Suppressor macrophage treated with lipopolysaccharide for 4 hours (primary cell): ENCODE measurements at places on chromosomes 6 and 20.

GRCh38 chr6:113856375-113856624 lies 845 bp upstream of the MARCKS start:
- DNase-seq: peak; percentile 65

DNA sequence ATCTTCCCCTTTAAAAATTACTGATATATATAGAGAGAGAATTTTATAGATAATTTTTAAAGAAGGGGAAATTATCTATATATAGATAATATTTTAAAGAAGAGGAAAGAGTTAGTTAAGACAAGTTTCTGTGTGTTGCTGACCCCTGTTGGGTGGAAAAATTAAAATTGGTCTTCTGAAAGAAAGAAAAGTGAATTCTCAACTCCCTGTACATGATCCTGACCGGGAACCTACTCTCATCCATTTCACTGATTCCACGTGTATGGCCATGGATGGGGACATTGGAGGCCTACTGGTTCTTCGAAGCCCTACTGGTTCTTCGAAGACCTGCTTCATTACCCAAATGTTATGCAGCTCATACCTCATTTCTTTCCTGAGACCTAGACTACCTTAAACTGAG lies 53.0 kb upstream of the TCF21 start:
- DNase-seq: no peak

GRCh38 chr20:63703976-63704748 lies 3.6 kb downstream of the ARFRP1 start:
- no peak for DNase-seq

DNA sequence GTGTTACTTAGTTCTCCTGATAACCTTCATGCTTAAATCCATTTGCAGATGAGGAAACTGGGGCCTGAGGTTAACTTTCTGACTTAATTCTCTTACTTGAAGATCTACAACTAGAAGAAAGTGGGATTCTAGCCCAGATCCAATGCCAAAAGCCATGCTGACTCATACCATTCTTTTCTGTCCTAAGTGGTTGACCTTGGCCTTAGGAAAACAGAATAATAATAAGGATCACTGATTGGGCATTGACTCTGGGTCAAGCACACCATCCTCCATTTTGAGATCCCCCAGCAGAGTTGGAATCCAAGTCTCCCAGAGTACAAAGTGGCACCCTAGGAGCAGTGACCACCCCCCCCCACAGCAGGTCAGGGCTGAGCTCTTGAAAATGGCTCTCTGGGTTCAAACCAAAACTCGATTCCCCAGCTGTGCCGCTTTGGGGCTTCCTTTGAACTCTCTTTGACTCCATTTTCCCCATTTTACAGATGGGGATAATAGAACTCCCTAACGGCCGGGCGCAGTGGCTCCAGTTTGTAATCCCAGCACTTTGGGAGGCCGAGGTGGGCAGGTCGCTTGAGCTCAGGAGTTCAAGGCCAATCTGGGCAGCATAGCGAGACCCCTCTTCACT lies 12.8 kb upstream of the ZNF217 start:
- no peak for DNase-seq

GRCh38 chr6:129104131-129104530 lies 221.2 kb downstream of the LAMA2 start:
- no peak for DNase-seq

- no peak for DNase-seq
Observed at GRCh38 chr20:19511931-19512330, 246.1 kb upstream of the RIN2 start.

- DNase-seq: no peak
Observed at GRCh38 chr20:21555470-21556120, 41.7 kb upstream of the NKX2-2 start.

DNA sequence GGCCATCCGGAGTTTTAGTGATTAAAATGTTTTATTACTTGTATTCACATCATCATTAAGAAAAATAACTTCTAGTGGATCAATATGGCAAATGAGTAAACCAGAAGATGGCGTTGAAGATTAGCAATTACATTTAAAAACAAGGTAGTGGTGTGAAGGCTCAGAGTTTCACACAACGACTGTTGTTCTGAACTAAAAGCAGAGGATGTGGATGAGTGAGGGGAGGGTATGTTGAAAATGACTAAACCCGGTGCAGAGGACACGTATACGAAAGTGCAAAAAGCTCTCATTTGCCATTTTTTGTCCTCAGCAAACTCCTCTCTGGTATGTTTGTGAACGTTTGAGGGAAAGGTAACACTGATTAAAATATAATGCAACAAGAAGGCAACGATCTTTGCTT lies 1.9 kb upstream of the IRF4 start:
- DNase-seq: no peak

GRCh38 chr6:288866-289265 lies 3.4 kb upstream of the DUSP22 start:
- DNase-seq: peak; percentile 41

DNA sequence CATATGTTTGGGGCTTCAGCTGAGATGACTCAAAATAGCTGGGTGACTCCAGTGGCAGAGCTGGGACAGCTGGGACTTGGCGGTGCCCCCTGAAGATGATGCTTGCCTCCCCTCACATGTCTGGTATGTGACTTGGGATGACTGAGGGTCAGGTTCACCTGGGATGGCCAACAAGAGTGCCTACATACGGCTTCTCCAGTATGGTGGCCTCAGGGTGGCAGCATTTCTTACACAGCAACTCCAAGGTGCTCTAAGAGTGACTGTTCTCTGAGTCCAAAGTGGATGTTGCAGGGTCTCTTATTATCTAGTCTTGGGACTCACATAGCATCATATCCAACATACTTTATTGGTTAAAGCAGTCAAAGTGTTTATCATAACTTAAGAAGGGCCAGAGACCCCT lies 87.8 kb upstream of the CENPW start:
- no peak for DNase-seq

DNA sequence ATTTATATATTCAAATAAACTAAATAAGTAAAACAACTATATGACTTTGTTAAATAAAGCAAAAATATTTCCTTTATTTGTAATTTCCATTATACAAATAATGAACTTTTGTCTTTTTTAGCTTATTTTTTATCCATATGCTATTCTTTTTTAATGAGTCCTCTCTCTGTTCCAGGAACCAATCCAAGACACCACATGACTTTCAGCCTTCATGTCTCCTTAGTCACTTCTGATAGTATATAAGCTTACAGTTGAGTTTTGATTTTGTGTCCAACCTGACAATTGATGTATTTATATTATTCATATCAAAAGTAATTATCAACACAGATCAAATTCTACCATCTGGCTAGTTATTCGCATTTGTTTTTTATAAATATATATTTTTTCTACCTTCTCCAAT lies 582.3 kb upstream of the GJE1 start:
- DNase-seq: no peak

GRCh38 chr6:31401403-31401802 lies 2.0 kb upstream of the MICA start:
- DNase-seq: peak; percentile 34

GRCh38 chr6:109170333-109170732 lies 75.0 kb downstream of the CEP57L1 start:
- no peak for DNase-seq

- no peak for DNase-seq
Observed at GRCh38 chr20:57236813-57237584, 29.4 kb downstream of the BMP7 start.

DNA sequence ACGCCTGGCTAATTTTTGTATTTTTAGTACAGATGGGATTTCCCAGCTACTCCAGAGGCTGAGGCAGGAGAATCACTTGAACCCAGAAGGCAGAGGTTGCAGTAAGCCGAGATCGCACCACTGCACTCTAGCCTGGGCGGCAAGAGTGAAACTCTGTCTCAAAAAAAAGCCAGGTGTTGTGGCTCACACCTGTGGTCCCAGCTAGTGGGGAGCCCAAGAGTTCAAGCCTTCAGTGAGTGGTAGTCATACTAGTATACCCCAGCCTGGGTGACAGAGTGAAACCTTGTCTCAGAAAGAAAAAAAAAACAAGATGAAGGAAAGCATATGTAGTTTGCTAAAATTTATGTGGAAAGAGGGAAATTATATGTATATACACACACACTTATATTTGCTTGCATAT lies 20.0 kb upstream of the POU5F1 start:
- no peak for DNase-seq

DNA sequence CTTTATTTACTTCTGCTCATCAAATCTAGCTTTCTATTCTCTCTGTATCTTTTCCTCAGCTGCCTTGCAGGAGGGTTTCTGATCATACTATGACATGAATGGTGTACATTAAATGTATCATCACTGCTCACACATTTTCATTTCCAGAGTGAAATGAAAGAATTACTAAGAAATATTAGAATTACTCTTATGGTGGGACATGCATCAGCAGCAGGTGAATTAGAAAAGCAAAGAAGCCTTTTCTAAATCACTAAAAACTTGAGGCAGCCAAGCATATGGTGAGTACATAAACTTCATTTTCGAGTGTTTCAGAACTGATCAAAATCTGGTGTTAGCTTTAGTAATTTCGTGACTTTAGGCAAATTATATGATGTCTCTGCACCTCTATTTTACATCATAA lies 23.6 kb downstream of the IL17A start:
- DNase-seq: no peak

GRCh38 chr20:61442075-61442670 lies 190.1 kb downstream of the CDH4 start:
- no peak for DNase-seq

GRCh38 chr20:64258071-64258823 lies 2.7 kb downstream of the PCMTD2 start:
- no peak for DNase-seq

DNA sequence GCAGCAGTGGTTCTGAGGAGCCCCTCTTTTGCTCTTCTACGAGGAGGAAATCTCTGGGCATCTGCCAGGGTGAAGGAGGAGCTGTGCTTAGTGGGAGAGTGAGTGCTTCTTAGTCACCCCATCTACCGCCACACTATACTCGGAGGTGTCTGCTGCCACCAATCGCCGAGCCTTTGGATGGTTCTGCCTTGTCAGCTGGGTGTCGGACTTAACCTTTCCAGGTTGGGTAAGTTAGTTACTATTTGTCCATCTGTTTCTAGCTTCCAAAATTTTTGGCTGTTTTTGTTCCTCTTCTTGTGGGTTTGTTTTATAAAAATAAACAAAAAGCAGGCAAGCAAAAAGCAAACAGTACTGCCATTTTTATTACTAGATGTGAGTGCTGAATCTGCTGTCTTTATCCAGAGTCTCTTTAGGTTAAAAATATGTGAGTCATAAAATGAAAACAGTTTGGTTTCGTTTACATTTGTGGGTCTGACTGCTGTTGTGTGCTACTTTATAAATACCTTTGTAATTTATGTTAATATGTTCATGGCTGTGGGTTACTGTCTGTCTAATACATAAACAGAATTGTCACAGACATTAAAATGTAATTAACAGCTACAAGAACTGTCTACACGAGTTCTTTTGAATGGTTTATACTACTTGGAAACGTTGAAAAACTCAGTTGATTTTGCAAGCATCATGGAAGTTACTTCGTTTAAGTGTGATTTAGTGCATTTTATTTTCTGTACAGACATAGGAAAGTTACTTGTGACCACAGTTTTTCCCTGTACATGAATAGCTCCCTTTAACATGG lies 89.2 kb downstream of the ARID1B start:
- peak; percentile 24 for DNase-seq

- DNase-seq: no peak
Observed at GRCh38 chr6:73314577-73315492, 39.2 kb downstream of the DPPA5 start.

GRCh38 chr6:106098383-106099234 lies 12.5 kb downstream of the PRDM1 start:
- peak; percentile 56 for DNase-seq

GRCh38 chr20:36836591-36837269 lies 39.2 kb upstream of the TLDC2 start:
- peak; percentile 83 for DNase-seq

DNA sequence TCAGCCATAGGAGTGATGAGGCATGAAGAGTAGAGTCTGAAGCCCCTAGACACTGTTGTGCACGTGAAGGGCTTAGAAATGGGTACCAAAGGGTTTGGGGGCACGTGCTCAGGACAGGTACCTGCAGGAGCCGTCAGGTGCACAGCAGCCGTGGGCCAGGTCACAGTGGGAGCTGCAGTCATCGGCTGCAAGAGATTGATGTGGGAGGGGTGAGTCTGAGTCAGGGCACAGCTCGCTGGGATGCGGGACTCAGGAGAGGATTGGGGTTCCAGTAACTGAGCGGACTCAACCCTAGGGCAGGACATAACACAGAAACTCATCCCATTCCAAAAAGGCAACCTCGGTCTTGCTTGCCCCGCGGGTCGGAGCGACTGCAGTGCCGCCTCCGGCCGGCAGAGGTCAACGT lies 1.1 kb downstream of the DLK2 start:
- DNase-seq: no peak

- no peak for DNase-seq
Observed at GRCh38 chr6:106106276-106107042, 20.3 kb downstream of the PRDM1 start.

GRCh38 chr20:19067986-19068385 lies 144.5 kb upstream of the SLC24A3 start:
- no peak for DNase-seq

- no peak for DNase-seq
Observed at GRCh38 chr20:47780720-47781389, 4.4 kb downstream of the SULF2 start.

DNA sequence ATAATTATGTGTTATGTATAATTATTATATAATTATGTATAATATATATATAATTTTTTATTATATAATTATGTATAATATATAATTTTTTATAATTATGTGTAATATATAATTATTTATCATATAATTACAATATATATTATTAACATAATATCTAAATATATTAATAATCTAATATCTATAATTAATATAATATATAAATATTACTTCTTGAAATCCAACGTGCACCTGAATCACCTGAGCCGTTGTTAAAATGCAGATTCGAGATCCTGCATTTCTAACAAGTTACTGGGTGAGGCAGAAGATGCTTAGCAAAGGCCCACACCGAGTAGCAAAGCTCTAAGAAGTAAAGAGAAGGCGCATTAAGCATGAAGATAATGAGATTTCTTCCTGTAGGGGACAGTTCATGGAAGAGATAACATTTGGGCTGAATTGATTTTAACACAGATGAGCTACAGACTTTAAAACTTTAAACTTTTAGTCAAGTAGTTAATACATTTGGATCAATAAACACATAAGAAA lies 406.4 kb upstream of the PLCB4 start:
- DNase-seq: no peak

GRCh38 chr6:99318566-99318965 lies 30.9 kb downstream of the FAXC start:
- no peak for DNase-seq
